ENCODE measurements at places on chromosomes 4 and X.

DNA sequence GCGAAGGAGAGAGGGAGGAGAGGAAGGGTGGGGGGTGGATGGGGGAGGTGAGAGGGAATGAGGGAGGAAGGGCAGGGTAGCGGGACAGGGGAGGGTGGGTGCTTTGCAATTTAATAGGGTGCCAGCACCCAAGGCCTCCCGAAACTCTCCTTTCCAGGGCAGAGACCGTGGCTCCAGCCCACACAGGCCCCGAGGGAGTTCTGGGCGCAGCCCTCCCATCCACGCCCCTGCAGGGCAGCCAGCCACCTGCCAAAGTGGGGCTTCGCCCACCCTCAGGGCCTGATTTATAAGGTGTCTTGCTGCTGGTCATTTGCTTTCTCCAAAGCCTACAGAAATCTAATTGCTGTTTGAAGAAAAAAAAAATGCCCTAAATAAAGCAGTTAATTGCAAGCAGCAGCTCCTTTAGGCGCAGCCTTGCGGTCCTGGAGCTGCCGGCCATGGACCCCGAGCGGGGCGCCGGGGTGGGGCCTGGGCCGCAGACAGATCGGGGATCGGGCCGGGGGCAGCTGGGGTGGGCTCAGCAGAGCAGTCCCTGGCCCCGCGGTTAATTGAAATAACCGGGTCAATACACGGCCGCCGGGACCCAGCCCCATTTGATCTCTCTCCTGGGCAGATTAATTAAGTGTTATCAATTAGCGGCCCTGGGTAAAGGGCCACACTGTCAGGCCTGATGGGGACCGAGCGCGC lies 106.0 kb upstream of the NKX1-1 start:
- DNase-seq = no peak

DNA sequence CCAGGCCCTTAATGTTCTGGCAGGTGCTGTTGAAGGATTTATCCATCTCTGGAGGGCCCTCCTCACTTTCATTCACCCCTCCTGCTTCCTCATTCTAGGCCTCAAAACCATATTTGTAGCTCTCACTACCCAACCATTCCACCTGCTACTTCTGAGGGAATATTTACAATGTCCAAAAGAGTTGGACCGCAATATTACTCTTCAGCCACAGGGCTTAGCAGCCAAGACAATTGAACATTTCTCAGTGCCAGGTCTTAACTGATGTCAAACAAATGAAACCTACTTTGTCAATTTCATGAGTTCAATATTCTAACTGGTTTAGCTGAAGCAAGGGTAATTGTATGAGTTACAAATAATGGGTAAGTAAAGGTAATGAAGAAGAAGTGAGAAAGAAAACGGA lies 113.2 kb downstream of the ENOX2 start:
- no peak for DNase-seq

- no peak for DNase-seq
Observed at GRCh38 chr4:140070366-140070765, 83.6 kb downstream of the MAML3 start.

- no peak for DNase-seq
Observed at GRCh38 chr4:164613792-164614191, 140.1 kb upstream of the SMIM31 start.

GRCh38 chr4:72338060-72338459 lies 231.0 kb downstream of the ADAMTS3 start:
- DNase-seq = no peak

GRCh38 chrX:78687586-78687985 lies 28.5 kb upstream of the RTL3 start:
- no peak for DNase-seq

GRCh38 chr4:169791527-169792156 lies 33.9 kb upstream of the HPF1 start:
- DNase-seq = no peak

DNA sequence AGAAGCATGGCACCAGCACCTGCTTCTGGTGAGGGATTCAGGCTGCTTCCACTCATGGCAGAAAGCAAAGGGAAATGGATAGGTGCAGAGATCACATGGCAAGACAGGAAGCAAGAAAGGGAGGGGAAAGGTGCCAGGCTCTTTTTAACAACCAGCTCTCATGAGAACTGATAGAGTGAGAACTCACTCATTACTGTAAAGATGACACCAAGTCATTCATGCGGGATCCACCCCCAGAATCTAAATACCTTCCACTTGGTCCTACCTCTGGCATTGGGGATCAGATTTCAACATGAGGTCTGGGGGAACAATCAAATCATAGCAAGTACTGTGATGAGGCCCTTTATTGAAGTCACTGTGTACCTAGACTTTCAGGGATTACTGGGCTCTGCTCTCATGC lies 72.0 kb upstream of the PRDM5 start:
- no peak for DNase-seq

- DNase-seq = peak; percentile 69
Observed at GRCh38 chr4:76960014-76960413, 10.5 kb downstream of the SEPTIN11 start.

- no peak for DNase-seq
Observed at GRCh38 chr4:99838927-99839326, 22.3 kb downstream of the DAPP1 start.

DNA sequence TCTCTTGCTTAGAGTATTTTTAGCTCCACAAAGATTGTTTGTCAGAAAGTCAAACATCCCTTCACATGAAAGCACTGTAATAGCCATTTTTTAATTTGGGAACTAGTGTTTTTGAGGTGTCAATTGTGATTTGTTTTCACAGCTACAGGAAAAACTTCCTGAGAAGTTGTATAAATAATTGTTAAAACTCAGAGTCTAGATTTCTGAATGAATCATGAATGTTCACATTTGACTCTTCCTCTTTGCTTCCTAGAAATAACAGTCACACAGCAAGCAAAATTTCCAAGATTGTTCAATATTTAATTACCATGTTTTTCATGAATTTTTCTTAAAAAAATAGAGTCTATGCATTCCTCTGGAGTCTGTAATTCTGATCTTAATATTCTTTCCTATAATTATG lies 156.9 kb upstream of the SLC7A11 start:
- no peak for DNase-seq
